HT-29 (cell line): ENCODE measurements at places on chromosomes 6 and 20.

DNA sequence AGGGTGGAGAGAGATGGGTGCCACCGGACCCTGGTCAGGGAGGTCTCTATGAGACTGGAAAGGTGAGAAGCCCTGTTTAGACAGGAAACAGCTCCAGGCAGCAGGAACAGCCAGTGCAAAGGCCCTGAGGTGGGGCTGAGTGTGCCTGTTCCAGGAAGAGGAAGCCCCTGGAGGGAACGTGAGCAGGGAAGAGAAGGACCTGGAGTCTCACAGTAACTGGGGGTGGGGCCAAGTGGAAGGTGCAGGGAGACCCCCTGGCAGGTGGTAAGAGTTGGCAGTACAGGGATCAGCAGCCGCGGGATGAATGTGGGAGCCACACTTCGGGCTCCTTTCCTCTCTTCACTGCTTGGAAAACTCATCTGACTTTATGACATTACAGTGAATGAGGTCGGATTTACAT is 43.8 kb upstream of the CST5 start:
- no peak for DNase-seq

DNA sequence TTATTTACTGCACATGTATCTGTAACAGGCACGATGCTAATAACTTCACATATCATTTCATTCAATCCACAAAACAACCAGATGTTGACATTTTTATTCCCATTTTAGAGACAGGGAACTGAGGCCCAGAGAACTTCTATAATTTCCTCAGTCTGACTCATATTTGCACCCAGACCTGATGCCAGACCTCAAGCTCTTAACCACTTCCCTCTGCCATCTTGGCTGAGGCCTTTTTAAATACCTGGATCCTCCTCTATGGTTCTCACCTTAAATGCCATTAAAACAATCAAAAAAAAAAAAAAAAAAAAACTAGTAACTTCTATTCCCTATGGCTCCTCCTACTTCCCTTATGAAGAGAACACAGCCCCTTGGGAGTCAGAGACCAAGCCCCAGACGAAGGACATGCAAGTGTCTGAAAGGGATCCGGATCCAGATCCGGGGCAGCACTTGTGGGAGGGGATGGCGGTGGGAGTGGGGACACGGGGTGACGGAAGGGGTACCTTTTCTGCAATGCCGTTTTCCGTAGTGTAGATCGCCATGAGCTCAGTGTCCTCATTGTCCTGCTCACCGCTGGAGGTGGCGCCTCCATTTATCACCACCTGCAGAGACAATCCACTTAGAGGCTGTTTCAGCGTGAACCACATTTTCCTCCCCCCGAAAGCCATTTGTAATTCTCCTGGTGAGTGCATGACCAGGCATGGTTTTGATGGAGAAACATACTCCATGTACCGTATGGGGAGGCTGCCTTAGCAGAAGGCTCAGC is 88.7 kb downstream of the SLC23A2 start:
- no peak for DNase-seq

DNA sequence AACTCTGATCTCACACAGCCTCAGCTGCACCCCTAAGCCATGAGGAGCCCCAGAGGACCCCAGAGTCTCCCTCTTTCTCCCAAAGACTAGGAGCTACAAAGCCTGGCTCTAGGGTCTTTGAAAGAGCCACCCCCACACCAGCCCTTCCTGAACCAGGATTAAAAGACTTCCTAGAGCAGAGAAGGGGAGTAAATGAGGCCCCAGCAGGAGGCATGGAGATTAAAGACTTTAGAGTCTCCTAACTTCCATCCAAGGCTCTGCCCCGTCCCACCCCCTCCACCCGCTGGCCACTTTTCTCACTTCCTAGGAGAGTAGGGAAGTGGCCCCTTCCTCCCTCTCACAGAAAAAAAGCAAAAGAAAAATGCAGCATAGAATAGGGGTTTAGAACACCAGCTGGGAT is 1.7 kb downstream of the PREX1 start:
- no peak for DNase-seq

DNA sequence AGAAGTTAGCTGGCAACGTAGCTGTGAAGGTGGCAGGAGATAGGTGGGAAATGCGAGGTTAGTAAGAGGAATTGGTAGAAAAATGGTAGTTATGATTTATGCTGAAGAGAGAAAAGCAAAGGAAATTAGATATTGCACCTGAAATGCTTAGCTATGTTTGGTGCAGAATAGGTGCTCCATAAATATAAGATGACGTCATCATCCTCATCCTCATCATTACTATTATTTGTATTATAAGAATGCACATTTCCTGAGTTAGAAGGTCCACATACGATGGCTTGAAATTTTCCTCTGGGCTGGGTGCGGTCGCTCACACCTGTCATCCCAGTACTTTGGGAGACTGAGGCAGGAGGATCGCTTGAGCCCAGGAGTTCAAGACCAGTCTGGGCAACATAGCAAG is 39.5 kb upstream of the ANGPT4 start:
- DNase-seq = no peak

GRCh38 chr20:63751471-63752271 is 12.1 kb downstream of the SLC2A4RG start:
- DNase-seq = no peak

DNA sequence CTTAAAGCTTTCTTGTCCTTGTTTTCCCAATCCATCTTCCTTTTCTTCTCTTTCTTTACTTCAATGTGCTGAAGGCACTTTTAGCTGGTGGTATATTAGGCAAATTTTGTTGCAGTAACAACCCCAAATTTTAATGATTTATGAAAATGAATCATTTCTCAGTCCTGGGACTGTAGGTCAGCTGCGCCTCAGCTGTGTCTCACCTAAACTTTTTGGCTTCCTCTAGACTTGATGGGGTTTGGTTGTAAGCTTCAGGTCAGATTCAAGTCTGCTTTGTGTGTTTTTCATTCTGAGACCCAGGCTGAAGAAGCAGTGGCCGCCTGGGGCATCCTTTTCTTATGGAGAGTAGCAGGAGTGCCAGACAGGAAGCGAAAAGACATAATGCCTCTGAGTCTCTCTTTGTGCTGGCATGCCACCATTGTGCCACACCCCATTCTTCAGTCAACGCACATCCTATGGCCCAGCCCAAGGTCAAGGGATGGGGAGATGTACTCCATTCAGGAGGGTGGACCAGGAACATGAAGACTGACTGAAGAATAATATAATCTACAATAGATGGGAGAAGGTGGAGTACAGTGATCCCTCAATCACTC is 28.9 kb upstream of the CD83 start:
- no peak for DNase-seq

- DNase-seq = no peak
These were observed 18.3 kb upstream of the FAM162B start for GRCh38 chr6:116783852-116784251.

GRCh38 chr6:106629859-106630163 is 433 bp downstream of the QRSL1 start:
- DNase-seq = no peak

DNA sequence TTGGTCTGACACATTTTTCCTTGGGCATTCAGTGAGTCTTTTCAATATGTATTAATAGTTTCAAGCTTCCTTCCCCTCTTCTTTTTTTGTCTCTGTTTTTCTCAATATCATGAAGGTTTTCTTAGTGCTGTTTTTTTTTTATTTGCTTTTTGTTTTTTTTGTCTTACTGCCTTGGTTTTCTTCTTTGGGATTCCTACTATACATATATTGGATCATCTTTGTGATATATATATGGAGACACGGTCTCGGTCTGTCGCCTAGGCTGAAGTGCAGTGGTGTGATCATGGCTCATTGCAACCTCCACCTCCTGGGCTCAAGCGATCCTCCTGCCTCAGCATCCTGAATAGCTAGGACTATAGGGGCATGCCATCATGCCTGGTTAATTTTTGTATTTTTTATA is 43.8 kb downstream of the NCOA3 start:
- no peak for DNase-seq

GRCh38 chr6:91633374-91634111 is 1046.7 kb upstream of the MAP3K7 start:
- DNase-seq = no peak

DNA sequence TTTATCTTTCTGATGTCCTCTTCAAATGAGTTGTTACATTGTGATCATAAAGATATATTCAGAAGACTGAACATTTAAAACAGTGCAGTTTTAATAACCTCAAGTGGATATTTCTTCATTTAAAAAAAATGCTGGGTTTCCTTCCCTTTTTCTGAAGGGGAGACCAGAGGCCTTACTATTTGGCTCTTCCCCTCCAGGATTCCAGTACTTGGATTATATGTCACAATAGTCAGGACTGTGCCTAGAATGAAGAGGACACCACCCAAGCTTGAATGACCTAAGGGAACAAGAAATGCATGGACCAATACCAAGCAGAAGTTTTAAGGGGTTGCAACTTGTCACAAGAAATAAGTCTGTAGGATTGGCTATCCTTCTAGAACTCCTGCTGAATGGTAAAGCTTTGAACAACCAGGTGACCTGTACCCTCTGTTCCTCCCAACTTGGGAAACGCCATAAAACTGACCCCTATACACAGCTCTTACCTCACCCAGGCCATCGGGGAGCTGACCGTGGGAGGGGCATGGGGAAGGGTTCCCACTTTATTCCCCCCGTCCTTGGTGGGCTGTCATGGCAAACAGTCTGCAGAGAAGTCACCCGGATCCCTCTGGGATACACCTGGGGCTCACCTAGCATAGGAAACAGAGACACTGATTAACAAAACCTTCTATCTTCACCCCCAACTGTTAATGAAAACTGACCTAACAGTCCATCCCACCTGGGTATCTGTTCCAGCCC is 2.0 kb downstream of the FRS3 start:
- DNase-seq = no peak

DNA sequence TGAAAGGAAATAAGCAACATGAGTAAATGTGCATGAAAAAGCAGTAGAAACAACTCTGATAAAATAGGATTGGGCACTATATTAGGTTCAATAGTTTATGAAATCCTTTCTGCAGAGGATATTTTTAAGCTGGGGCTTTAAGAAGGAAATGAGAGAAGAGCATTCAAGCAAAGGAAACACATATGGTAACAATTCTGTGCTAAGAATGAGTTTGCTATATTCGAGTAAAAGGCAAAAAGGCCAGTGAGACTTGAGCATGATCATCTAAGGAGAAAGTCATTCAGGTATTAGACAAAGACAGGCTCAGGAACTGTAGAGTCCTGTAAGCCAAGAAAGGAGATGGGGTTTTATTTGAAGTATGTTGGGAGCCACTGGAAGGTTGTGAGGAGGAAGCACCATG is 387.1 kb upstream of the FLRT3 start:
- DNase-seq = no peak

DNA sequence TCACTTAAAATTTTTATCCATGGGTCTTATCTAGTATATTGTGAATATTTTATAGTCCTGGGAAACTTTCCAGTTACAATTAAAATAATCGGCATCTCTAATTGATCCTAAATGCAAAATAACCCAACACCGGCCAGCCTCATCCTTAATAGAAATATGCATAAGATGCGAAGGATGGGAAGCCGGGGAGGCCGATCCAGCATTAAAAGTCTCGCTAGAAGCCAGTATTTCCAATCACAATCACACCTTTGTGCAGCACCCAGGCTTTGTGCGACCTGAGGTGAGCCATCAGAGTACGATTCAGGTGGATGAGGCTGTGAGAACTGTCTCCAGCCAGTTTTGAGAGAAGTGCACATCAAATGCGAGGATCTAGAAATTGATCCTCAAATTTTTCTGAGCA is 65.4 kb downstream of the EZR start:
- DNase-seq = no peak

GRCh38 chr20:34573541-34574300 is 15.2 kb downstream of the MAP1LC3A start:
- DNase-seq = no peak

- DNase-seq = no peak
These were observed 40.2 kb downstream of the PLAGL1 start for GRCh38 chr6:143967706-143968376.

DNA sequence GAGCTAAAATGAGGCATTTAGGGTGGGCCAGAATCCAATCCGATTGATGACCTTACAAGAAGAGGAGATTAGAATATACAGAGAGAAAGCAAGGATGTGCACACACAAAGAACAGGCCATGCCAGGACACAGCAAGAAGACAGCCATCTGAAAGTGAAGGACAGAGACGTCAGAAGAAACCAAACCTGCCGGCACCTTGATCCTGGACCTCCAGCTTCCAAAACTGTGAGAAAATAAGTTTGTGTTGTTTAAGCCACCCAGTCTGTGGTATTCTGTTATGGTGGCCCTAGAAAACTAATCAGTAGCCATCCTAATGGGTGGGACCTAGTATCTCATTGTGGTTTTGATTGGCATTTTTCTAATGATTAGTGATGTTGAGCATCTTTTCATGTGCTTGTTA is 39.7 kb upstream of the ME1 start:
- no peak for DNase-seq

DNA sequence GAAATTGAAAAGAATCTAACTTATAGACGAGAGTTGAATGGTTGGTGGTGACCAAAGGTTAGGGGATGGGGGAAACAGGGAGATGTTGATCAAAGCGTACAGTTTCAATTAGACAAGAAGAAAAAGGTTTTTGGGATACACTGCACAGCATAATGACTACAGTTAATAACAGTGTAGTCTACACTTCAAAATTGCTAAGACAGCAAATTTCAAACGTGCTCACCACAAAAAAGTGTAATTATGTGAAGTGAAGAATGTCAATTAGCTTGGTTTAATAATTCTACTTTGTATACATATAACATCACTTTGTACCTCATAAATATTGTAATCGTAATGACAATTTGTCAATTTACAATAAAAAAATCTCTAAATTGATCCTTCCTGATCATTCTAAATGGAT is 267.5 kb downstream of the RNGTT start:
- no peak for DNase-seq

GRCh38 chr6:168223150-168223549 is 96.4 kb downstream of the DACT2 start:
- no peak for DNase-seq

GRCh38 chr6:2964793-2965505 is 6.4 kb downstream of the SERPINB6 start:
- DNase-seq = no peak

GRCh38 chr6:73050706-73051105 is 174.6 kb downstream of the KHDC1L start:
- DNase-seq = no peak

DNA sequence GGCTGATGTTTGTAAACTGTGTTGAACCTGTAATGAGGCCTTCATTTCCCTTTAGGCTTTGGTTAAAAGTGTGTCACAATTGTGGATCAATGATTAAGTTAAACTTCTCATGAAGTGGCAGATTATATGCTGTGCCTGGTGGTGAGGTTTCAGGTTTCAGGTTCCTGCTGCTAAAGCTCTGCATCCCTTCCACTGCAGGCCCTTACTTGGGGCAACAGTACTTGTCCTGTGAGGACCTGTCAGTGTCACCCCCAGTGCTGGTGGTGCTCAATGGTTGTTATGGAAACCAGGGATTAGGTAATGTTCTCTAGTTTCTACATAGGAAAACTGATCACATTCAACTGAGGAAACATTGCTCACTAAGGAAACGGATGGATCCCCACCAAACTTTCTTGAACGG is 18.5 kb downstream of the RPP21 start:
- no peak for DNase-seq

DNA sequence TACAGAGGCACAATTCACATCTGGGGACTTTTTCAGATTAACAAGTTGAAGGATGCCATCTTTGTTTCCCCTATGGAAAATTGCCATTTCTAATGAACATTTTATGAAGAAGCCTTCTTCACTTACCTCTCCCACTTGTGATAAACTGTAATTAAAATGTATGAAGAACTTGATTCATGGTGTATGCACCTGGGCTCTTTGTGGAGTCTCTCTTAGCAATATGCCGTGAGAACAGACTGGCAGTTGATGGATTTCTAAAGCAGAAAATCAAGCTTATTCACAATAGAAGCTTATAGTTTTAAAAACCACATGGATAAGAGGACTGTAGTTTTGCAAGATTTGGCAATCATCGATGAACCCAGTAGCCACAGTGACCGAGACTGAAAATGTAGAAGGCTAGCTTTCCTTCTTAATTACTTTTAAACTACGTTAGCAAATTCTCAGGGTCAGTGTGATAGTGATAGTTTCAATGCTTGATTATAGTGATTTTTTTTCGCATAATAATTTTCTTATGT is 270.6 kb downstream of the PRL start:
- no peak for DNase-seq
